ENCODE measurements at places on chromosomes 2 and 18.

DNA sequence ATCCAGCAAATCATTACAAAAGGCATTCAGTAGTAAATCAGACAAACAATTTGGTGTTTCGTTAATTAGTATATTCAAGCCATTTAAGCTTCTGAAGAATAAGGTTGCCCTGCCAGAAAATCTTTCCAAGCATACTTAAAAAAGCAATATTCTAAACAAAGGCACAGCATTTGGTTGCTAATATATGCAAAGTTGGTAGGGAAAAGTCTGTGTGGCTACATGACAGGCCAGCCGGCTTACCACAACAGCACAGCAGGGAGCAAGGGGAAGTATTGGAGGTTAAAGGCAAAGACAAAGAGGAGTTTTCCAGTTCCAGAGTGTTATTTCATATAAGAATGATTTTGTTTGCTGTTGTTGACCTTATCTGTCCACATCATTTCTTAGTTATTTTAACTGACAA is 282.3 kb downstream of the MBD5 start:
- no peak for DNase-seq

GRCh38 chr18:59906203-59906602 is 6.4 kb downstream of the PMAIP1 start:
- DNase-seq, result no peak

DNA sequence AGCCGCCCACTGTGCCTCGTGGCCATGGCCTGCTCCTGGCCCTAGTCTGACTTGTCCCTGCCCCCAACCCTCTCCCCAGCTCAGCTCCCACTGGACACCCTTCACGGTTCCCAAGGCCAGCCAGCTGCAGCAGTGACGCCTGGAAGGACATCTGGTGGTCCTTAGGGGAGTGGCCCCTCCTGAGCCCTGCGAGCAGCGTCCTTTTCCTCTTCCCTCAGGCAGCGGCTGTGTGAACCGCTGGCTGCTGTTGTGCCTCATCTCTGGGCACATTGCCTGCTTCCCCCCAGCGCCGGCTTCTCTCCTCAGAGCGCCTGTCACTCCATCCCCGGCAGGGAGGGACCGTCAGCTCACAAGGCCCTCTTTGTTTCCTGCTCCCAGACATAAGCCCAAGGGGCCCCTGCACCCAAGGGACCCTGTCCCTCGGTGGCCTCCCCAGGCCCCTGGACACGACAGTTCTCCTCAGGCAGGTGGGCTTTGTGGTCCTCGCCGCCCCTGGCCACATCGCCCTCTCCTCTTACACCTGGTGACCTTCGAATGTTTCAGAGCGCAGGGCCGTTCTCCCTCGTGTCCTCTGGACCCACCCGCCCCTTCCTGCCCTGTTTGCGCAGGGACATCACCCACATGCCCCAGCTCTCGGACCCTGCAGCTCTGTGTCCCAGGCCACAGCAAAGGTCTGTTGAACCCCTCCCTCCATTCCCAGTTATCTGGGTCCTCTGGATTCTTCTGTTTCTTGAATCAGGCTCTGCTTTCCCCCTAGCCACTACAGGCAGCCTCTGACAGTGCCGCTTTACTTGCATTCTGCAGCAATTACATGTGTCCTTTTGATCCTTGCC is 35.8 kb downstream of the ANO7 start:
- no peak for DNase-seq

GRCh38 chr18:35283923-35284794 is 5.9 kb downstream of the ZSCAN30 start:
- no peak for DNase-seq

DNA sequence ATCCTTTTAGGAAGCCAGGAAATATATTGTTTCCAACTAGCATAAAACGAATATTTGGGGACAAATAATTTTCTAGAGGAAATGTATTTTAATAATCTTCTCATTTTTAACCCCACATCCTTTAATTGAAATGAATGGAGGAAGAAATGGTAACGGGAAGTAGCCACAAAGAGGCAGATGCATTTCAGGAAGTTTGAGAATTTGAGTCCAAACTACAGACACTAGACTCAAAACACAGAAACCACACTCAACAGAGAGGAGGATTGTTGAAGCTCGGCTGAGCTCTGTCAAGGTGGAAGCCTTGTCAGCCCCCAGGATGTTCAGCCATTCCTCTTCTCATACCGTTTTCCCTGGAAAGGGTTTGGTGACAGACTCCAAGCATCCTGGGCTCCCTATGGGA is 288.5 kb downstream of the NAPG start:
- no peak for DNase-seq

- DNase-seq, result no peak
Observed at GRCh38 chr2:34037157-34037556, 438.1 kb upstream of the FAM98A start.

DNA sequence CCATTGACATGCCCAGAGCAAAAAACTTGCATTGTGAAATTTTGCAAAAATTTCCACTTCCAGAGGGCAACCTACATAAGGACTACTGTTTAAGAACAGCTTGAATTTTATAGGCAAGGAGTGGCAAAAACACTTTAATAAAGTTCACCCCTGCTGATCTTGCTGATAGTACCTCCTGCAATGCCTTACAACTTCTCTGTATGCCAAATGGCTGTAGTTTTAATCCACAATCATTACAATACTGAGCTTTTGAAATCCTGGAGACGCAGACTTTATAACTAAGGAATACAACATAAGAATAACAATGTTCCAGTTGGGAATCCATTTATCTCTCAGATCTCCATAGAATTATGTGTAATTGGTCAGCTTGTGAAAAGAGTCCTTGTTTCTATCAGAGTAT is 247.5 kb downstream of the KCNJ3 start:
- DNase-seq, result no peak

Data from germinal center (tissue), 1 donor.